ENCODE measurements at places on chromosomes 3 and 15. TPM values are rescaled to one million over a fixed set of nuclear protein-coding genes. Genes with fewer than 3 reads are reported as not detected.

The KIF15 gene
- total RNA-seq = 2.9 TPM

- DNase-seq = no peak
Observed at GRCh38 chr3:113832477-113833164, 6.0 kb upstream of the GRAMD1C start.

DNA sequence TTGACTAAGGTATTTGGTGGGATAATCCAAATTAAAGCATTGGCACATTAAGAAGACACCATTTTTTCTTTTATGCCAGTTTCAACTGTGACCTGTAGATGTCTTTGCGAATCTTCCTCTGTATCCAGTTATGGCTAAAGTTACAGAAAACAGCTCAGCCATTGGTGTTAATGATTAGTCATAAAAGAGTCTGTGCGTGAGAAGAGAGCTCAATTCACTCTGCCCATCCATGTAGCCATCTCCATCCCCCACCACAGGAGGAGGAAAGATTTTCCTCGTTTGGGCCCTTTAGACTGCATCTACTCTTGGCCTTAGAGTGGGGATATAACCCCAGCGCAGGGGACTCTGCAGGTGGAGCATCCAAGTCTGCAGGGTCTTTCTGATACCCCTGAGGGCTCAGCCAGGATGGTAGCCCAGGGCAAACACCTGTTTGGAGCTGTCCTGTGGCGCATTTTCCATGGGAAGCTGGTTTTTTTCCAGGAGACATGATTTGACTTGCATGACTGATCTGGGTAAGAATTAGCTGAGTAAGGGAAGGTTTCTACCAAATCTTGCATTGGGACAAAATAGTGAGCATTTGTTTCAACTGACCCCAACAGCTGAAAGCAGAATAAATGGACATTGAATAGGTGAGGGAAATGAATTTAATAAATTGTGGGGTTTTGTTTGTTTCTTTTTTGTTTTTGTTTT lies 29.5 kb downstream of the NANOGP8 start:
- no peak for DNase-seq

DNA sequence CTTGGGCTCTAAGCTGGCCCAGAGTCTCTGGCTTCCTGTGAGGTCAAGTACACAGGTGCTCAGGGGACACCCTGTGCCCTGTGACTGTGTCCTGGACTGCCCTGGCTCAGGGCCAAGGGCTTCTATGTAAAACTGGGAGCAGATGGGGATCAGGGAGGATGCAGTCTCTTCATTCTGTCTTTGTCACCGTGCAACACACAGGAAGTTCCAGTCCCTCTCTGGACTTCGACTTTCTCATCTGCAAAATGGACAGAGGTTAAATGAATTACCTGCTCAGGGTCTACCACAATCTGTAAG lies 61.9 kb upstream of the TLE3 start:
- DNase-seq = no peak

GRCh38 chr3:48429960-48430707 lies at the start of gene PLXNB1:
PLXNB1 (minus strand) TSS chr3:48430086; CDS start chr3:48424611, 5,475 bp downstream.
- no peak for DNase-seq
